ENCODE measurements at places on chromosomes 13 and 19.

DNA sequence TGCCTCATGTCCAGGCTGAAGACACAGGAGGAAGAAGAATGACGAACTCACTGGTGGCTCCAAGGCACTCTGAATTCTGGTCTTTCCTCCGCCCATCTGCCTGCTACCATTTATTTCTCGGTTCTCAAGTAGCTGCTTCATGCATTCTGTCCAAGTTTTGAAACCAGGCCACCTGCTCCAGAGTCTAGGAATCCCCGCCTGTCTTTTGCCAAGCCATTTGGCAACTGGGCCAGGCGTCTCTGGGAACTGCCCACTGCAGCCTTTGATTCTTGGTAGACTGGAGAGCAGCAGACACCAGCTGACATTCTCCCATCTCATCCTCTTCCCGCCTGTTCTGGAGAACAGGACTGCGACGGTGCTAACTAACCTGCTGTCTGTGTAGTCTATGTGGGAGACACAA lies 10.8 kb downstream of the SLC35E1 start:
- no peak for DNase-seq

GRCh38 chr19:39238944-39239343 lies 5.9 kb downstream of the IFNL3 start:
- DNase-seq, result no peak

DNA sequence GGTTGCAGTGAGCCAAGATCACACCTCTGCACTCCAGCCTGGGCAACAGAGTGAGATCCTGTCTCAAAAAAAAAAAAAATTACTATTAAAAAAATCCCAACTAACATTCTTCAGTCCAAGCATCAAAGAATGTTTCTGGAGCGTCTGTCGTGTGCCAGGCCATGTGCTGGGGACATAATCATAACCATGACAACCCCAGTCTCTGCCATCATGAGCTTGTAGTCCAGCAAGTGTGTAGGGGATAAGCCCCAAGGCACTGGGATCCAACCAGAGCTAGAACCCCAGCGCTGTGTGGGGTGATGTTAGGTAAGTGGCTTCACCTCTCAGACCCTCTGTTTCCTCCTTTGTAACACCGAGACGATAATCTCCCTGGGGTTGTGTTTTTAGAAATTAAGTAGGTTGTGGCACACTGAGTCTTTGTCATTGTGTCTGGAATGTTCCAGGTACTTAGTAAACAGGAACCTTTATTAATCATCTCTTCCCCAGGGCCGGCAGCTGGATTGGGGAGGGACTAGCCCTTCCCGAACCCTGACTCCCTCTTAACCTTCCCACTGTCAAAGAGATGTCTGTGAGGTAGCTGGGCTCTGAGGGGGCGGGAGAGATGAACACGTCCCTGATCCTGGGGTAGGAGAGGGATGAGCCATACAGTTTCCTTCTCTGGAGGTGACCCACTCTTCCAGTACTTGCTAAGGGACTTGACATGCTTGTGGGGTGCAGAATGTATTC lies 5.2 kb downstream of the ITPKC start:
- no peak for DNase-seq

DNA sequence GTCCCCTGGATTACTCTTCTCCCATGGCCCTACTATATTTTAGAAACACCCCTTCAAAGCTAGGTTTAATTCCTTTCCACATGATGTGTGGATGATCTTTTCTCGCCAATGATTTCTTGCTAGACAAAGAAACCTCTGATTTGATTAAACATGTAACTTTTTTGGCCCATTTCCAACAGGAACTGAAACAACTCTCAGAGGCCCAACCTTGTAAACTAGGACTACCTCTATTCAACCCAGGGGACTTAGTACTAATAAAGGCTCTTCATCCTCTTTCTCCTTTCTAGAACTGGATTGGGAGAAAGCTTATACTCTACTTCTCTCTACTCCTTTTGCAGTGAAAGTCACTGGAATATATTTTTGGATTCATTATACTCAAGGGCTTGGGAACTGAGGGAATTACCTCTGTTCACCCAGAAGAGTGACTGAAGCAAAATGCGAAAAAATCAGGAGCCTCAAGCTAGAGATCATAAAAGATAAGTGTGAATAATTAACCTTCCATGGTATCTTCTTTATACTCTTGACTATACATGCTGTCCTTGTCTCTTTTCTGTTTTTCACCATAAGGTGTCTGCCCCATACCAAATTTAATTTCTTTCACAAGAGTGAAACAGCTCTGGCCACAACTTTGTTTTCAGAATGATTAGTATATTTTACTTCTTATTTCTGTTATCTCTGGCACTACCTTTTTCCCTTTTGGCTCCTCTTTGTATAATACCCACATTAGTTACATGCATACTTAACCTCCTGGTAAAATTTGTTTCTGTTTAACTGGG lies 977.6 kb downstream of the SLITRK5 start:
- DNase-seq, result no peak

- DNase-seq, result no peak
These were observed 871.6 kb downstream of the SLITRK6 start for GRCh38 chr13:84927442-84928169.

DNA sequence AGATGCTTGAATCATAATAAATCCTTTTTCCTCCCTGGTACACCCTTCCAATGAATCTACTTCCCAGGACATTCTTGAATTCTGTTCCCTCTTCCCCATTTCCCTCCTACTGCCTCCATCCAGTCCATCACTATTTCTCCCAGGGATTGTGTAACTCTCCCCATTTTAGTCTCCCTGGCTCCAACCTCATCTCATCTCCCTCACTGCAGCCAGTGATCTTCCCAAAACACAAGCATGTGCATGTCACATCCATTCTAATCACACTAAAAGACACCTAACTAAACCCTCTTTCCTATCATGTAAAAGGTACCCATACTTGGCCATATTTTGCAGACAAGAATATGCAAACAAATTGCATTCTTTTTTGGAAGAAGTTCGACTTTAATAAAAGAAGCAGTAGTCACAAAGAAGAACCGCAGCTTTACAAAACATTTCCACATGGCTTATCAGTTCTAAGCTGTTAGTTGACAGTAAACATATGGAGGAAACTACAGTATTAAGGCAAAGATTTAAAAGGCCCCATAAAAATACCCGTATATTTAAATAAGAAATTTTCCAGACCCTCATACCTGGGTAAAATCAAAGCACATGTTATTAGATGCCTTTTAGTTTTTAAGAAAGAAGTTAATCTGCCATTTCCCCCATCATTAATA lies 111.0 kb downstream of the KCTD12 start:
- no peak for DNase-seq

GRCh38 chr13:43758834-43759233 lies 27.9 kb downstream of the ENOX1 start:
- no peak for DNase-seq

DNA sequence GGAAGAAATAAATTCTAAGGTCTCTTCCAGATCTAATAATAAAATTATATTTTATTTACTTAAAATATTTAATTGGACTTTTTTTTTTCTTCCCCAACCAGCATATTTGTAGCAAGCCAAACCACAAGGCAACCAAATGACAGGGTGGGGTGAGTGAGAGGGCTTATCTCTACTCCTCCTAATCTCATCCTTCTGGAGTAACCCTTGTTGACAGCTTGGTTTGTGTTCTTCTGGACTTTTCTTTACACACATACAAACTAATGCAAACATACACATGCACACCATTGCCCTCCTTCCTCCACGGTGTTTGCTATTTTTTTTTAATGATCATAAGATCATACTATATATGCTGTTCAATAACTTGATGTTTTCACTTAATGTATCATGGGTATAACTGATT lies 383.1 kb downstream of the DLEU7 start:
- no peak for DNase-seq

GRCh38 chr13:36297366-36298338 lies at the start of gene CCDC169:
CCDC169 (minus strand) TSS chr13:36297814; CDS start chr13:36297719, 95 bp downstream.
- DNase-seq, result peak; percentile 59

DNA sequence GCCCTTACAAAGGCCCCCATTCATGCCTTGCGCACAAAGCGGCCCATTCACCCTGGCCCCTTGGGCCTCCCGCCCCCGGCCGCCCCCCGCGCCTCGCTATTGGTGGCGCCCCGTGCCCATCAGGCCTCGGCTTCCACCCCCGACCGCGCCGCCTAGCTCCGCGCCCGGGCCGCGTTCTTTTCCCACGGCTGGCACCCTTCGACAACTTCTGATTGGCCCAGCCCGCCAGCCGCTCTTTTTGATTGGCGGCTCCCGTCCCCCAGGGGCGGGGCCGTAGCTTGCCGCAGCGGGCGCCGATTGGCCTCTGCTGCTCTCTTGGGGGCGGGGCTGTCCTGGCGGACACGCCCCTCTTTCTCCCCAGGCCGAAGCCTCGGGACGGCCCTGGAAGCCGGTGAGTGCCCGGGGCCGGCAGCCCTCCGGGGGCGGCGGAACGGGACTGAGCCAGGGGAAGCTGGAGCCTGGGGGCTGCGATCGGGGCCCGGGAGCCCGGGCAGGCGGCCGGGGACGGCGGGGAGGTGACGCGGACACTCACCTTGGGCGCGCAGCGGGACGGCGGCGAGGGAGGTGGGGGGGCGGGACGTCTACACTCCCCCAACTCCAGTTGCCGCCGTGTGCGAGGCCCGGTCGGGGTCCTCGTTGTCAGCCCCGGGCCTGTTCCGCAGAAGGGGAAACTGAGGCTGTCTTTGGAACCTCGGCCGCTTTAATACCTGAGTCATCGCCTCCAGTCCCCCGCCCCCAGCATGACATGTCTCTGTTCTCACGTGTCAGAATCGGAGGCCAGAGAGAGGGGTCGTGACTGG lies at the start of gene MYH14:
MYH14 (plus strand) TSS at position 342 of the 800 bp plus-strand sequence. CDS start 6,744 bp downstream, outside the sequence.
- peak; percentile 92 for DNase-seq

DNA sequence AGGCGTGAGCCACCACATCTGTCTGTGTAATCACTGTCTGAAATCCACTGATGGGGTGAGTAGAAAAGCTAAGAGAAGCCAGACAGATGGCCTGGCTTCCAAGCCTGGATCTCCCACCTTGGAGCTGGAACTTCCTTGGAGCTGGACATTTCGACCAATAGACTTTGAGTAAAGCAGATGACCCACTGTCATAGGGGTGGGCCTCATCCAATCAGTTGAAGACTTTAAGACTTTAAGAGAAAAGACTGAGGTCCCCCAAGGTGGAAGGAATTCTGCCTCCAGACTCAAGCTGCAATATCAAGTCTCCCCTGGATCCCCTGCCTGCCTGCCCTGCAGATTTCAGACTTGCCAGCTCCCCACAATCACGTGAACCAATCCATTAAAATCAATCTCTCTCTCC lies 20.7 kb downstream of the VSTM1 start:
- DNase-seq, result no peak

DNA sequence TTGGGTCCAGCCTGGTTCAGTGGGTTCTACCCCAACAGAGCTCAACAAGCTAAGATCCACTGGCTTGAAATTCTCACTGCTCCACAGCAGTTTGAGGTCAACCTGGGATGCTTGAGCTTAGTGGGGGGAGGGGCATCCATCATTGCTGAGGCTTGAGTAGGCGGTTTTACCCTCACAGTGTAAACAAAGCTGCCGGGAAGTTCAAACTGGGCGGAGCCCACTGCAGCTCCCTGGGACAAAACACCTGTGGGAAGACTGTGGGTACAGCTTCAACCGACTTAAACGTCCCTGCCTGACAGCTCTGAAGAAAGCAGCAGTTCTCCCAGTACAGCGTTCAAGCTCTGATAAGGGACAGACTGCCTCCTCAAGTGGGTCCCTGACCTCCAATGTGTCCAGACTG lies 1161.9 kb downstream of the UQCRFS1 start:
- no peak for DNase-seq

DNA sequence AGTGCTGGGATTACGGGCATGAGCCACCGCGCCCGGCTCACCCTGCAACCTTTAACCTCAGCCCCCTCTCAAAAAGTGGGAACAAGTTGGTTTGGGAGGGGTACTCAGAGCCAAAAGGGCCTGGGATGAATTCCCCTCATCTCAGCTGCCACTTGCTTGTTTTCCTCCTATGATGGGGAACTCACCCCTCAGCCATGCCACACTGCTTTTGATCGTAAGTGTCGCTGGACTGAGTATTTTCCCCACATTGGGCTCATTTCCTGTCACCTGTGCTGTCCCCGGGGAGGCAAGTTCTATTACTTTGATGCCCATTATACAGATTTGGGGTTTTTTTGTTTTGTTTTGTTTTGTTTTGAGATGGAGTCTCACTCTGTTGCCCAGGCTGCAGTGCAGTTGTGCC lies 6.5 kb downstream of the R3HDM4 start:
- no peak for DNase-seq

GRCh38 chr19:38004521-38005223 lies 97.7 kb downstream of the SIPA1L3 start:
- peak; percentile 97 for DNase-seq

DNA sequence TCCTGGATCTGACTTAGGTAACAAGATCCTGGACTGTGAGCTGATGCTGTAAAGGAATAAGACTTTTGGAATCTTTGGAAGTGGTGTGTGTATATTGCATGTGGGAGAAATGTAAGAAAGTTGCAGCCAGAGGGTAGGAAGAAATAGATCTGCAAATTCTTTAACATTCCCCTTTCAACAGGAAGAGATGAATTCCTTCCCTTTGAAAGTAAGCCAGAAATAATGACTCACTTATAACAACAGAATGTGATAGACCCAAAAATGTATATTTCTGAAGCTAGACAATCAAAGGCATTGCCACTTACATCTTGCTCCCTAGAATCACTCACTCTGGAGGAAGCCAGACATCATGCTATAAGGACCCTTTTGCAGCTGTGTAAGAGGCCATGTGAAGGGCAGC lies 9.8 kb upstream of the SIAH3 start:
- DNase-seq, result no peak

- no peak for DNase-seq
These were observed 44.8 kb downstream of the ING1 start for GRCh38 chr13:110758195-110758805.

DNA sequence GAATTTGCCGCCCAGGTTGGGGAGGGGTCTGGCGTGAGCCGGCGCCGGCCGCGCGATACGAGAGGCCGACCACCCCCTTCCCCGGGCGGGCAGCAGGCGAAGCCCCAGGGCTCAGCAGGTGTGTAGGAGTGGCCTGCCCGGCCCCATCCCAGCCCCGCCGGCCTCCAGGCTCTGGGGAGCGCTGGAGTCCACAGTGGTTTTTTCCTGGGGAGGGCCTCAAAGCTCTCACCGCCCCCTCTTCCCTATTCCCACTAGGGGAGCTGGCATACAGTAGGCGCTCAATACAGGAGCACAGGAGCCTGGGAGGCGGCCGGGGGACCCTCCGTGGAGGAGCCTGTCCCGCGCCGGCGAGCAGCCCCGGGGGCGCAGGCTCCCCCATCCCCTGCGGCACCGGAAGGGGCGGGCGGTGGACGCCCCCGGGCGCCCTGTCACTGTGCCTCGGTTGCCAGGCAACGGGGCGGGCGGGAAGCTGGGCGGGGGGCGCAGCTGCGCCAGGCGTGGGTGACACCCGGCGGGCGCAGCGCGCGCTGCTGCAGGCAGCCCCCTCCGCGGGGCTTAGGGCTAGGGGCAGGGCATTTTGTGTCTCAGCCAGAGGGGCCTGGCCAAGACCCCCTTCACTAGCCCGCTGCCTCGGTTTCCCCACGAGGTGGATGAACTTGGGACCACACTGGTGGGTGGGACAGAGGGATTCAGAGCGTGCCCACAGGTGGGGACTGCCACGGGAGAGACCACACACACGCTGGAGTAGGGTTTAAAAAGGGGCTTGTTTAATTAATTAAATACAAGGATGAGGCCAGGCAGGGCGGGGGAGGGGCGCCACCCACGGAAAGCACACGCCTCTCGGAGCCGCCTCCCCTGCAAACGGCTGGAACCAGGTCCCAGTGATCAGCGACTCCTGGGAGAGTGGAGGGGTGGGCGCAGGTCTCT lies 3.6 kb upstream of the REXO1 start:
- DNase-seq, result no peak

Measured in lower leg skin (tissue), 4 donors.